ENCODE measurements at places on chromosomes 1 and 21.

DNA sequence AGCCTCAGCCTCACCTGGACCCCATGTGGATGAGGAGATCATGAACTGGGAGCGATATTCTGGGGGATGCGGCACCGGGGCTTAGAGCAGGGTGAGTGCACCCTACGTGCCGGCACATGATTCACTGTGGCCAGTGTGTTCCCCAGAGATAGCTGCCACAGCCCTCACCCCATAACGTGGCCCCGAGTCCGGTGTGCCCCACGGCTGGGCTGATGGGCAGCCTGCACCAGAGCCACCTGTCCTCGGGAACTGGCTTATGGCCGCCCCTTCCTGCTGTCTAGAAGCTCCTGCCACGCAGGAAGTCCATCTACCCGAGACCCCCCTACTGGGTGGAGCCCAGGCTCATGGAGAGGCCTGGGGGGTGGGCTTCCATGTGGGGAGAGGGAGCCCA lies 39.1 kb upstream of the SLC19A1 start:
- DNase-seq: no peak

GRCh38 chr1:21539933-21540332 lies 30.7 kb downstream of the ALPL start:
- no peak for DNase-seq

DNA sequence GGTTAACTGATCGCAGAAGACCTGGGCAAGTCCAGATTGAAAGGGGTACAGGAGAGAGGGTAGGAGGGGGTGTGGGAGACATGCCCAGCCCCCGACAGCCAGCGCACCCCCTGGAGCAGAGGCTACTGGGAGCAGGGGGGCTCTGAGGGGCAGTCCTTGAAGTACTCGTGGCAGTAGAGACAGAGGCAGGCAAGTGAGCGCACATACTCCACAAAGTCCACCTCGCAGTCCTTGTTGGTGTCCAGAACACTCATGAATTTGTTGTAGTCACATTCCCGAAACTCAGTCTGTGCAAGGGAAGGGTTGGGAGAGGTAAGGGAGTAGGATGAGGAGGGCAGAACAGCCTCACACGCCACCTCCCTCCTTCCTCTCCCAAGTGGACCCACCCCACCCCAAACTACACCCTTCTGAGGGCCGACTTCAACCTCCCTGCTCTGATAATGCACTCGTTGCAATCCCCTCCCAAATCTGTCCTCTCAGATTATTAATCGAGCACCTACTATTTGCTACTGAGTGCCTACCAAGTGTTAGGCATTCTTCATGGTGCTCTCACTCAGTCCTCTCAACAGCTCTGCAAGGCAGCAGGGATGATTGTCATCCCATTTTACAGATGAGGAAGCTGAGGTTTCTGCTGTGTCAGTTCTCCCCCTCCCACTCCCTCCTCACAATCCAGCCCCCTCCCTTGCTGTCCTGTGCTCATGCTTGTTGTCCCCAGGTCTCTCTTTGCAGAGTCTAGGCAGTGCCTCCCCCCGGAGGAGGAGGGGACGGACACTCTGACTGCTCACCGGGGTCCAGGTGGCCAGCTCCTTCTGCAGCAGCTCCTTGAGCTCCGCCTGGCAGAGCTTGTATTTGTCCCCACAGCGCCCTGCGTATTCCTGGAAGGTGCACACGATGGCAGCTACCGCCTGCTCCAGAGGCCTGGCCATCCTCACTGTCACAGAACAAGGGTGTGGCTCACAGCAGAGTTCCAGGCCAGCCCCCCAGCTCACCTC lies 1.2 kb downstream of the S100A3 start:
- DNase-seq: no peak

- DNase-seq: no peak
These were observed 42.6 kb upstream of the EDN2 start for GRCh38 chr1:41526956-41527561.

DNA sequence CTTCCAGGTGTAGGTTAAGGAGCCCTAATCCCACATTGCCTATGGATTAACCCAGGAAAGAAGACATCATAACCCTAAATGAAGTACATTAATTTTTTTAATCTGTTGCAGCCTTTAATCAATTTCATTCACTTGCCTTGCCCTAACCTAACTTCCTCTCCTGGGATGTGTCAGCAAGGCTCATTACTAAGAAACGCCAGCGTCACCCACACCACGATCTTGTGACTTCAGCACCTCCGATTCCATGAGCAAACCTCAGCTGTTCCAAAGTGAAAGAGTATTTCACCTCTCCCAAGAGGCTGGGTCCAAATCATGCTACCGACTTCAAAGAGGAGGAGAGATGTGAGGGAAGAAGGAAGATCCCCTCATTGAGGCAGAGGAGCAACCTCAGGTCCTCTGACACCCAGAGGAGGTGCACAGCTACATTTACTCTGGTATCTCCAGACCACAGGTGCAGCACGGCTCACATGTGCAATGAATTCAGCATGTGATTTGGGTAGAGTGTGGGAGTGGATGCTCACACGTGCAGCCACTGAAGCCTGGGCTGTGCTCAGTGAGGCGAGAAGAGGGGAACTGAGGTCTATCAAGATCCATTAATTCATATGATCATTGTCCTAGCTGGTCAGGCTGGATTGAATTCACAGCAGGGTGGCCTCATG lies 134.1 kb downstream of the SLC30A10 start:
- DNase-seq: no peak
